ENCODE measurements at places on chromosomes 6 and 20.
A peak's percentile ranks its signal among the peaks of the same experiment; 100 is the strongest.

DNA sequence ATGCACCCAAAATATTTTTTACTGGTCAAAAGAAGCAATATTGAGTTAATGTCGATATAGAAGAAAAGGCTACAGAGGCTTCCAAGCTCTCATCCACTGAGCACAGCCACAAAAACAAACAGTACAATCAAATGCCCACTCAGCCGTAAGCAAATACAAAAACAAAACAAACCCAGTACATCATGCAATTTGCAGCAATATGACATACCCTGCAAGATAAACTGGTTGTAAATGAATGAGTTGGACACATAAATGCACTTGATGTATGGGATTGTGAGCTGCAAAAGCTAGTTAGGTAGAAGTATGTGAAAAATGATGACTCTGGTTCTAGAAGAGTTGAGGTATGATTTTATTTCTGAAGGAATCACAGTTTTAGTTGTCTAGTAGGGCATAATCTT is 83.9 kb downstream of the SESN1 start:
- DNase-seq = peak; percentile 19
- peaks cover 55% of the 10 kb centered on the region for H3K4me1 ChIP-seq
- H3K27ac ChIP-seq = peak overlapping the region; percentile 97
- no peak overlapping the region for H3K4me3 ChIP-seq

DNA sequence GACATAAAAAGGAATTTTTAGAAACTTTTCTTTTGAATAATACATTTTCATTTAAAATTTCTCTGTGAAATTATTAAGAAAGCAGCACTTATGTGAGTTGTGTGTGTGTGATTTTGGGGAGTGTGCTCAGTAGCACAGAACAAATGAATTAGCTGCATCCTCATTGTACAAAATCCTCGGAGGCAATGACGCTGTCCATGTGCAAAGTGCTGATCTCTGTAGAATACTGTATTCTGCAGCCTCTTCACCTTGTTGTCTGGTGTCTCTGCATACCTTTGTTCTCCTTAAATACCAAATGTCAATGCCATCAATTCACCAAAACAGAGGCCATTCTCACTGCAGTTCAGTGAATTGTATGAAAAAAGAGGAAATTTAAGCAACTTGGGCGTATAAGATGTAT is 838.4 kb downstream of the QKI start:
- H3K4me3 ChIP-seq = no peak overlapping the region
- DNase-seq = no peak
- no peaks in the 10 kb centered on the region for H3K27me3 ChIP-seq

GRCh38 chr6:26377719-26378118 is 5.2 kb upstream of the BTN2A2 start:
- H3K4me1 ChIP-seq = no peaks in the 10 kb centered on the region
- no peak overlapping the region for H3K27ac ChIP-seq
- H3K27me3 ChIP-seq = no peaks in the 10 kb centered on the region

DNA sequence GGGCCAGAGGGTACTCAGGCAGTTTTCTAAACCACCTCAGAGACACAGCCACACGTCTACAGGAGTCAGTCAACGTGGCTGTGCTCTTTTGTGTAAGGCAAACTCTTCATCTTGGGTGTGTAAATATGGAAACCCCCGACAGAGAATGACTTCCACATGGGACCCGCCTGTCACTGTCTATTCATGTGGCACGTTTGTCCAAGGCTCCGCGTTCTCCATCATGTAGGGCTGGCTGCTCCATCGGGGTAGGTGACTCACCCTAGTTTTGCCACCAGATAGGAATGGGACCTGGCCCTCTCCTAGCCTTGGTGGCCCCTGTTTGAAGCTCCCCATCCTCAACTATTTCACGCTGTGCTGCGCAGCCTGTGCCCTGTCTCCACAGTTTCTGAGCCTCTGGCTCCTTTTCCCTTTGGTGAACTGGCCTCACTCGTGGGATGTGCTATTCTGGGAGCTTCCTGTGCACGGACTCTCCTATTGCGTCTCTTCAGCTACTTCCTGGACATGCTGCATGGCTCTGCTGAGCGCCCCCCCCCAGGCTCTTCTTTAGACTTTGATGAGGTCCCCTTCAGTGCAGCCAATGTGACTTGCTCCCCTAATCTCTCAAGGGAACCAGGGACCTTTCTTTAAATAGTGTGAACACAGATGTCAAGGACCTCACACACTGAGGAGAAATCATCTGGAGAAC is 143.2 kb upstream of the PDE10A start:
- DNase-seq = no peak
- H3K27ac ChIP-seq = no peak overlapping the region
- H3K27me3 ChIP-seq = no peaks in the 10 kb centered on the region
- no peaks in the 10 kb centered on the region for H3K36me3 ChIP-seq
- no peaks in the 10 kb centered on the region for H3K4me1 ChIP-seq

GRCh38 chr20:47368301-47368700 is 11.8 kb upstream of the ZMYND8 start:
- H3K4me1 ChIP-seq = peaks cover 8% of the 10 kb centered on the region
- H3K27me3 ChIP-seq = no peaks in the 10 kb centered on the region
- H3K4me3 ChIP-seq = no peak overlapping the region
- H3K27ac ChIP-seq = no peak overlapping the region
- DNase-seq = no peak

GRCh38 chr6:30489081-30490025 is at the start of gene HLA-E:
TSS of gene HLA-E (plus strand) at chr6:30489509. CDS start at chr6:30489532, 23 bp downstream.
- peak; percentile 94 for DNase-seq
- H3K36me3 ChIP-seq = peaks cover 35% of the 10 kb centered on the region
- H3K4me3 ChIP-seq = peak within 1 kb of the TSS; percentile 52

DNA sequence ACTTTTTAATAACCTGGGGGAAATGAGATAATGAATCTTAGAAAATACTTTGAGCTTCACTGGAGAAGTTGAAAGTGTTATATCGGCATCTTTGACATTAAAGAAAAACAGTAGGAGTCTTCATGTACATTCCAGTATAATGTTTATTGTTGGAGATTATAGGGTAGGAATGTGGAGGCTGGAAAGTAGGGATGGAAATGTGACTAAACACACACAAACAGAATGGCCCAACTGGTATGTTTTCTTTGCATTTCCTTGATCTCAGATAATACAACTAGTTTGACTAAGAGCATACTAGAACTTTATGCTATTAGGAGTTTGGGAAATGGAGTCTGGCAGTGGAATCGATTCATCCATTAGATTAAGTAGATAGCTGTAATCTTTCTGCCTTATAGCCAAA is 10.1 kb upstream of the BAG2 start:
- DNase-seq = no peak
- H3K4me3 ChIP-seq = no peak overlapping the region
- H3K27ac ChIP-seq = no peak overlapping the region

- no peaks in the 10 kb centered on the region for H3K27me3 ChIP-seq
- H3K36me3 ChIP-seq = no peaks in the 10 kb centered on the region
- no peak for DNase-seq
- H3K4me3 ChIP-seq = no peak overlapping the region
Observed at GRCh38 chr20:24895431-24895830, 53.6 kb upstream of the CST7 start.

DNA sequence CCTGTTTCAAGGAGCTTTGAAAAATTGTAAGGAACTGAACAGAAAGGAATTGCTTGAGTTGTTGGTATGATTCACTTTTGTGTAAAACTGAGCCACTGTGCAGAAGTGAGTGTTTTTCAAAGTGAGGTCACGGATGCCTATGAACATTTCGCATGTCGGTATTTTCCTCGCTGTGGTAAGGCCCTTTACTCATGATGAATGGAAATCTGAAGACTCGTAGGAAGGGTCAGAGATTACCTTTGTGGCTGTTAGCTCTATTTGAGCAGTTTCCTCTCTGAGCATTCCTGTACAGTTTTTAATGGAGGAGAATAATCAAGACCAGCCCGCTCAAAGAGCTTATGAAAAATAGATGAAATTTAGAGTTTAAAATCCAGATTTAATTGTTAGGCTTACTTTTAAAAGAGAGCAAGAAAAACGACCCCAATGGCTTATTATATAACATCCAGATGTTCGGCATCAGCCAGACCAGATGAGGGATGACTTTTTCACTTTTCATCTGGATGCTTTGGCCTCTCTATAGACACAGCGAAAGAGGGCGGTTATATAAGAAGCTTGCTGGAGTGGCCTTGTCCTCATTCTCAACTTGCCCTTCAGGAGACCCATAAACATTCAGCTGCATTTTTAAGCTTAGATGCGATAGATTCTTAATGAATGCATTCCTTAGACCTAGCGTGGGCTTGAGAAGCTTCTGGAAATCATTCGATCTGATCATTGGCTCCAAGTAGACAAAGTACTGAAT is 99.5 kb downstream of the CD83 start:
- no peaks in the 10 kb centered on the region for H3K27me3 ChIP-seq
- H3K4me1 ChIP-seq = peaks cover 4% of the 10 kb centered on the region
- H3K27ac ChIP-seq = no peak overlapping the region
- no peak overlapping the region for H3K4me3 ChIP-seq

DNA sequence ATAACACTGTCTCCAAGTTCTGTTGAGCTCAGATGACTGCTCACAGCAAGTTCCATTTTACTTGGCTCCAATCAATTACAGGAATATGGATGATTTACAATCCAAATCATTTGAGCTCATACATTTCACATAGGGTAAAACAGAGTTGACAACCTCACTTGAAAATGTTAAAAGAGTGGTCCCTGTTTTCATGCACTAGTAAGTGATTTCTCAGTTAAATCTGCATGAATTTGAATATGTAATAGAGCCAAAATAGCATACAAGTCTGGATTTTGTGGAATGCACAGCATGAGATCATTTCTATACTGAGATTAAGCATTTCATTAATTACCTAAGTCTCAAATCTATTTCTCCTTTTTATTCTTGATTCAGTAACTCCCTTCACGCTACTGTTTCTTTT is 217.6 kb downstream of the SIM1 start:
- no peak for DNase-seq
- no peaks in the 10 kb centered on the region for H3K4me1 ChIP-seq
- no peaks in the 10 kb centered on the region for H3K36me3 ChIP-seq
- H3K27me3 ChIP-seq = no peaks in the 10 kb centered on the region

- H3K36me3 ChIP-seq = no peaks in the 10 kb centered on the region
- no peak overlapping the region for H3K4me3 ChIP-seq
- no peaks in the 10 kb centered on the region for H3K27me3 ChIP-seq
- no peak for DNase-seq
- no peak overlapping the region for H3K27ac ChIP-seq
- no peaks in the 10 kb centered on the region for H3K4me1 ChIP-seq
Observed at GRCh38 chr6:129453073-129453472, 256.9 kb downstream of the ARHGAP18 start.

DNA sequence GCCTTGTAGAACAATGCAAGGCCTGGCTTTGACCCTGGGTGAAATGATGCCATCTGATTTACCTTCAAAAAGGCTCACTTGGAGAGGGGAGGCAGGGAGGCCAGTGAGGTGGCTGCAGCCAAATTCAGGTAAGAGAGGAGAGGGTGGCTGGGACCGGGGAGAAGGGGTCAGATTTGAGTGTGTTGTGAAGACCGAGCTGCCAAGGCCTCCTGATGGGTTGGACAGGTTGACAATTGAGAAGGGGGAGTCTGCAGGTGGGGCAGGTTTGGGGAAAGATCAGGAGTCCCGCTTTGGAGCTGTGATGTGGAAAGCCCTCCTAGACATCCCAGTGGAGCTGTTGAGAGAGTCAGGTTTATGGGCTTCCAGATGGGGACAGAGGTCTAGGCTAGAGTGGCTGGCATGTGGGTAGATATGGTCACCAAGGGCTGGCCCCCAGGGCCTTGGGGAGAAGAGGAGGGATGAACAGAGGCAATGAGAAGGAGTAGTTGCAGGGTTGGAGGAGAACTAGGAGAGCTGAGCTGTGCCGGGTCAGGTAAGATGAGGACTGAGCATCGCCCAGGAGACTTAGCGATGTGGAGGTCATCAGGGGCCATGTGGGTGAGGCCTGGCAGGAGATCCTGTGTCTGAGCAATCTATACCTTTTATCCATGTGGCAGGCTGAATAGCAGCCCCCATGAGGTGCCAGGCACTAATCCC is 70.5 kb upstream of the TOX2 start:
- DNase-seq = no peak
- H3K4me3 ChIP-seq = no peak overlapping the region
- no peaks in the 10 kb centered on the region for H3K4me1 ChIP-seq
- H3K27me3 ChIP-seq = no peaks in the 10 kb centered on the region
- H3K36me3 ChIP-seq = no peaks in the 10 kb centered on the region

DNA sequence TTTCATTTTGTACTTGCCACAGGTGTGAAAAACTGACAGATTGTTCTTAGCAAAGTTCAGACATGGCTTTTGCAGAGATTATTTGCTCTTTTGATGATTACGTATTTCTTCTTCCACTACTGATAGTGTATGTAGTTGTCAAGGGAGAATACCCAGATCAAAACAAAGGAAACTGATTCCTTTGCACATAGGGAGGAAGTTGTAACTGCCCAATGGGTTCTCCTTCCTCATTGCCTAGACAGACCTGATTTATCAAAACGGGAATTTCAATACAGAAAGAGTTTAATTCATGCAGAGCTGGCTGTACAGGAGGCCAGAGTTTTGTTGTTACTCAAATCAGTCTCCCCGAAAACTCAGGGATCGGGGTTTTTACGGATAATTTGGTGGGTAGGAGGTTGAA is 214.7 kb downstream of the BCAS1 start:
- peaks cover 26% of the 10 kb centered on the region for H3K4me1 ChIP-seq
- no peaks in the 10 kb centered on the region for H3K27me3 ChIP-seq
- no peak for DNase-seq
- no peak overlapping the region for H3K27ac ChIP-seq

DNA sequence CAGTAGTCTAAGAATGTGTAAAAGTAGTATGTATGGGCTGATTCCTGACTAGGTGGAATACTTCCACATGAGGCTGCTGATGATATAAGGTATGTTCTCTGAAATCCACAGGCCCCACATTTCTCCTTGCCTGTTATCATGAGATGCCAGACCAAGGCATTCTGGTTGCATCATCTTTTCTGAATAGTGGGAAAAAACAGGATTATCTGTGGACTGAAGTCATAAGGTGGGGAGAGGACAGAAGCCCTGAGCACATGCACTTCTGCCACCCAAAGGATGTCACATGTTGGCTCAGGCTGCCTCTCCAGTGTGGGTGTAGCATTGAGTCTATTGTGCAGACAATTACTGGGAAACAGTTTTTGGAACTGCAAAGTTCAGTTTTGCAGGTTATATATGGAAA is 184.5 kb upstream of the RAB32 start:
- H3K27me3 ChIP-seq = no peaks in the 10 kb centered on the region
- H3K4me3 ChIP-seq = no peak overlapping the region
- H3K27ac ChIP-seq = no peak overlapping the region

GRCh38 chr6:19812512-19813119 is 24.6 kb upstream of the ID4 start:
- H3K27me3 ChIP-seq = no peaks in the 10 kb centered on the region
- H3K36me3 ChIP-seq = no peaks in the 10 kb centered on the region
- H3K27ac ChIP-seq = no peak overlapping the region
- H3K4me3 ChIP-seq = no peak overlapping the region

- no peak for DNase-seq
- H3K27me3 ChIP-seq = no peaks in the 10 kb centered on the region
- H3K4me3 ChIP-seq = no peak overlapping the region
- H3K4me1 ChIP-seq = no peaks in the 10 kb centered on the region
Observed at GRCh38 chr6:166764473-166765233, 137.6 kb upstream of the RPS6KA2 start.

DNA sequence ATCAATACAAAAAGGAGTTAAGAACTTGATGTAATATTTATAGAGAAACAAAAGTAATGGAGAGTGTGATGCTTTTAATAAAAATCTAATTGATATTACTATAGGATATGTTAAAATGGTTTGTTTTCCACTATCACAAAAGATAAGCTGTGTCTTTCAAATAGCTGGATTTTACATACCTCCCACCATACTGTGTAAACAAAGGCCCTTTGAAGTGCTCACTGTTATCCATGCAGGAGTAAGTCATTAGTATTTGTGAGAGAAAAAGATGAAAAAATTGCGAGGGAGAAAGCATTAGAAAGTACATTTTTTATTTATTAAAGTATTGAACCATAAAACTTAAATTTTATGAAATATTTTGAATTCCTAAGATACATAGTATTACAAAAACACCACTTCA is 733.0 kb downstream of the GRIK2 start:
- no peak overlapping the region for H3K4me3 ChIP-seq
- H3K27ac ChIP-seq = no peak overlapping the region
- no peaks in the 10 kb centered on the region for H3K4me1 ChIP-seq
- DNase-seq = no peak
- H3K36me3 ChIP-seq = no peaks in the 10 kb centered on the region

All from thyroid gland (tissue), 4 donors.